Cortex of kidney (tissue), 1 donor: ENCODE measurements at places on chromosomes 4 and X.

DNA sequence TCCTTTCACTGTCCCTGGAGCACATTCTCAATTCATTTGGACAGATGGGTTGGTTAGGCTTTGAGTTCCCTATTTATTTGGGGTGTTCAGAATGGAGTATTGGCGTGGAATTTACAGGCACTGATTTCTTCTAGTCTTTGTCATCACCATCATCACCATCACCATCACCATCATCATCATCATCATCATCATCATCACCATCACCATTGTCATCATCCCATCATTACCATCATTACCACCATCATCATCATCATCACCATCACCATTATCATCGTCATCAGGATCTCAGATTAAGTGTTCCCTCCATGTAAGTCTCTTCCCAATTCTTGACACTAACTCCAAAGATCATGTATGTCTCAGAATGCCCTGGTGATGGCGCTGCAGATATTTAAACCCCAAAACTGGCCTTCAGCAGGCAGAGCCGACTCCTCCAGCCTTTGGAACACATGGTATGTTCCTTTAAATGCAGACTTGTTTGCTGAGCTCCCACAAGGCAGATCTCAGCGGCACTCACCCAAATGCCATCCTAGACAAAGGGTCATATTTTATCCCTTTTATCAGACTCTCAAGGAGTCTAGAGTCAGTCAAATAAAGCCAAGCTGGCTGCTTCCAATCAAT lies 19.8 kb upstream of the FAM9A start:
- DNase-seq: no peak

DNA sequence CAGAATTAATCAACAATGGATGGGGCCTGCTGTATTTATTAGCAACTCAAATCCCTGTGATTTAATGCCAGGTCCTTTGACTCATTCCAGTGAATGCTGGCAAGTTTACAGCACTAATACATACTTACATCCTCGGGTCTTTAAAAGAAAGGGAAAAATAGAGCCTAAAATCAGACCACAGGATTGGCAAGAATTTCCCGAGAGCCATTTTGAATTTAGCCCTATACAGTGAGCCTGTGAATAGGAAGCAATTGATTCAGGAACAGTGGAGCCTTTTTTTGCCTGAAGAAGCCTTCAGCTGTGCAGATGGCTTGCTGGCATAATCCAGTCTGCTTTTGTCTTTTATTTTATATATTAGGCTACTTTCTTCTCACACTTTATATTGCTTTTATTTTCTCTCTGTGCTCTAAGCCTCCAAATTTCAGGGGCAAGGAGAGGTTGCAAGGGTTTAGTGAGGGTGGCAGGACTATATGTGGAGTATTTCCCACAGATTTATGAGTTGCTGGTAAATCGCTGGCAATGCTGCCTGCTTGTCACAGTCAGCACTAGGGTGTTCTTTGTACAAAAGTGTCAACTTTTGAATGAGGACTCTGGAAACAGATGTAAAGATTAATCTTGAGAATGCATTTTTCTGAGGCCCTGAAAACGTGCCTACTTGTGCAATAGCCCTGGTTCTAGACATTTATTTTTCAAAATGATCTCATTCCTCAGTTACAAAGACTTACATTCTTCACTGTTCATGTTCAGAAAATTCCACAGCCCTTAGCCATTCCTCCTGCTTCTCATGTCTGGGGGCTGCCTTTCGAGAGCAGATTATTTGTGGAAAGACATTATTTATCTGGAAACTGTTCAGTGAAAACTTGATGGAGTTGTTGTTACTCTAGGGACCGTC lies 303.5 kb downstream of the SPRY1 start:
- no peak for DNase-seq

GRCh38 chr4:150515135-150515534 lies 66.8 kb upstream of the MAB21L2 start:
- no peak for DNase-seq

DNA sequence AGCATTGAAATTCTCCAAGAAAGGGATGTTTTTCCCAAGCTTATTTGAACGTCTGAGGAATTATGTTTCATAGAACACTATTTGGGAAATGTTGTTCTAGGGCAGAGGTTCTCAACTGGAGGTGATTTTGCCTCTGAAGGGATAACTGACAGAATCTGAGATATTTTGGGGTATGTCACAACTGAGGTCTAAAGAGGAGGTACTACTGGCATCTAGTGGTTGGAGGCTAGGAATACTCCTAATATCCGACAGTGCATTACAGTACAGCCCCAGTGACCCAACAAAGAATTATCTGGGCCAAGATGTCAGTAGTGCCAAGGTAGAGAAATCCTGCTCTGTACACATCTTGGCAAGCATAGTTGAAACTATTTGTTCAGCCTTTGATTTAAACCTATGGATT lies 6.4 kb downstream of the HSPA4L start:
- no peak for DNase-seq

- no peak for DNase-seq
Observed at GRCh38 chr4:38111717-38112116, 151.5 kb downstream of the PTTG2 start.
